Activated effector memory CD4-positive, alpha-beta T cell treated with Interleukin-2 at 50 U/mL for 16 hours (primary cell): ENCODE measurements at places on chromosomes 12 and 14.

DNA sequence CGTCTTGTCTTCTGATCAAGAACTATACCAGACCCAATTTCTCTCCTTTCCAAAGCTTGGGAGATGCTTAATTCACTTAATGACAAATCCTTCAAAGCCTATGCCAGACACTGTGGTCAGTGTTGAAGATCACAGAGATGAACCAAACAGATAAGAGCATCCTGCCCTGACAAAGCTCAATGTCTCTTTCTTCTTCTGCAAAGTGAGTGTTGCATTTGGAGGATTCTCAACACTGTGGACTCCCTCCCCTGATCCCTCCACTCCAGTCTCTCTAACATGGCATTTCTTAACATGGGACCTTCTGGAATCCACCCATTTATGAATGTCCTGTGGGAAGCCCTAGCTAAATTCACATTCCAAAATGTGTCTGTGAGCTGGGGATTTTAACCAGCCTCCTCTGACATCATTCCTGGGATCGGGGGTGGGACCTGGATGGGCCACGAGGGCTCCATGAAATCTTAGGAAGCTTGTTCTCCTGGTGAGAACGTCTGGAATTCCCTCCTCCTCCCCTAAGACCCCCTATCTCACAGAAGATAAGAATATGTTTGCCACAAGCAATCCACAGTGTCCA is 20.3 kb downstream of the SYNE3 start:
- no peak for DNase-seq

DNA sequence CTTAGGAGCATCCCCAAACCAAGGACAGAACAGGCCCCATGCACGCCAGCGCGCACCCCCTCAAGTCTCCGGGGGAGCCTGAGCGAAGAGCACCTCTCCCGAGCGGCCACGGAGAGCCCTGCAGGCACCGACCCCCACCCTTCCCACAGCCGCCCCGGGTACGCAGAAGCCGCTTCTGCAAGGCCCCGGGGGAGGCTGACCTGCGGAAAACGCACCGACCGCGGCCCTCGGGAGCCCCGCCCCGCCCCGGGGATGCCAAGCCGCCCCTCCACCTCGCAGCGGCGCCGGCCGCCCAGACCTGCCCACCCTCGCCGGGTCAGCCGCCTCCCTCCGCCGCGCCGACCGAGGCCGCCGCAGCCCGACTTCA is 385 bp downstream of the CAPRIN2 start:
- no peak for DNase-seq

DNA sequence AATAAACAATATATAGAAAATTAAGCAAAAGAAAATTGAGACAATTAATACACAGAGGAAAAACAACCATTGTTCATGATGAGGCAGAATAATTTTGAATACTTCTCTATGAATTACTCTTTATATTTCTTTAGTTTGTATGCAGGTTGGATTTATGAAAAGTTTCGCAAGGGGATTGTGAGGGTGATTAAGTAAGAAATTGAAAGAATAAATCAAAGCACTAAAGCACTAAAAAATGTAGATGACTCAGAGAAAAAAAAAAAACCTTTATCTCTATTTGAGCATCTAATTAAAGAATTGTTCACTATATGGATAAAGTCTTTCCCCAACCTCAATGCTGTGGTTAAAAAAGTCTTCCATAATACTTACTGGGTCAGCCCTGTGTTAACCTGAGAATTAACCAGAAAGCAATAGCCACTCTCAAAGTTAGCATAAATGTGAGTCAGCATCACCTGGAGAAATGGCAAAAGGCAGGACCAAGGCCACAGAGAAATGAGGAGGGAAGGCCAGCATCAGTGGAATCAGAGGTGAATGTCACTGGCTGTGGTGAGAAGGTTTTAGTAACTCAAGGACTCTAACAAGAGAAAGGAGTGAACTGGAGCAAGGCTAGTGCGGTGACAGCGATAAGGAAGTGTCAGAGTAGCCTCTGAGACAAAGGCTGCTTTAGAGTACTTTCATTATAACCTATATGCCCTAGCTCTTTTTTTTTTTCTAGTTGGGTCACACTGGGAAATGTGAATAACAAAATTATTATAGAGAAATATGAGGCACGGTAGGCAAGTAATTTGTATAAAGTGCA is 310.4 kb downstream of the KCNC2 start:
- DNase-seq = no peak

- no peak for DNase-seq
These were observed 270.8 kb upstream of the BTG1 start for GRCh38 chr12:92416385-92416812.

DNA sequence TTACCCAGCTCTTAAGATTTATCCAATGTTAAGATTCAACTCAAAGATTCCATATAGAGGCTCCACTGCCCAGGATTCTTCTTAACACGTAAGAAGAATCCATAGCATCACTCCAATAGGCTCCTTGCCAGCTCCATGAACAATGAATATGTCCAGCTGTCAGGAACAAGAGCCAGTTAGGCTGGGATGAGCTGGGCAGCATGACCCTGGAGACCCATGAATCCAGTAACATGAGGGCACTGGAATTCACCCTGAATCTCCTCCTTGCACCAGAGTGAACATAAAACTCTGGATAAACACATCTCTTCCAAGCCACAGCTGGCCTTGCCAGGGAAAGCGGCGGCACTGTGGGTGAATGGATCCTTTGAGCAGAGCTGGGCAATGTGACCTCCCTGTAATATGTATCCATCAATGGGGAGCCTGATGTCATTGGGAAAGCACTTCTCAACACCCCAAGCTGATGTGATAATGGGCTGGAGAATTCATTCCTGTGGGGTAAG is 24.4 kb upstream of the TC2N start:
- DNase-seq = no peak

DNA sequence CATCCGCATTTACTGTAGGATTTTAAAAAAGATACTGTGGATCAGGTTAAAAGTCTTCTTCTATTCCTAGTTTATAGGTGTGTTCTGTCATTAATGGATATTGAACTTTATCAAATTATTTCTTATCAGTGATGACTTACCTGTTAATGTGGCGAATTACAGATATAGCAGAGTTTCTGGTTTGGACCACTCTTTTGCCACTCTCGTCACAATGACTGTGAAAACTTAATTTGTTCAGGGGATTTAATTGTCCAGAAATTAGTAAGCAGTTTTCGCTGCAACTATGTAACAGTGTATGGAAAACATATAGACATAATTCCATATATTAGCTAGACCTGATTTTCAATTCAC is 14.9 kb downstream of the COCH start:
- no peak for DNase-seq

- DNase-seq = no peak
These were observed 74.2 kb downstream of the SMOC1 start for GRCh38 chr14:69953266-69953915.

DNA sequence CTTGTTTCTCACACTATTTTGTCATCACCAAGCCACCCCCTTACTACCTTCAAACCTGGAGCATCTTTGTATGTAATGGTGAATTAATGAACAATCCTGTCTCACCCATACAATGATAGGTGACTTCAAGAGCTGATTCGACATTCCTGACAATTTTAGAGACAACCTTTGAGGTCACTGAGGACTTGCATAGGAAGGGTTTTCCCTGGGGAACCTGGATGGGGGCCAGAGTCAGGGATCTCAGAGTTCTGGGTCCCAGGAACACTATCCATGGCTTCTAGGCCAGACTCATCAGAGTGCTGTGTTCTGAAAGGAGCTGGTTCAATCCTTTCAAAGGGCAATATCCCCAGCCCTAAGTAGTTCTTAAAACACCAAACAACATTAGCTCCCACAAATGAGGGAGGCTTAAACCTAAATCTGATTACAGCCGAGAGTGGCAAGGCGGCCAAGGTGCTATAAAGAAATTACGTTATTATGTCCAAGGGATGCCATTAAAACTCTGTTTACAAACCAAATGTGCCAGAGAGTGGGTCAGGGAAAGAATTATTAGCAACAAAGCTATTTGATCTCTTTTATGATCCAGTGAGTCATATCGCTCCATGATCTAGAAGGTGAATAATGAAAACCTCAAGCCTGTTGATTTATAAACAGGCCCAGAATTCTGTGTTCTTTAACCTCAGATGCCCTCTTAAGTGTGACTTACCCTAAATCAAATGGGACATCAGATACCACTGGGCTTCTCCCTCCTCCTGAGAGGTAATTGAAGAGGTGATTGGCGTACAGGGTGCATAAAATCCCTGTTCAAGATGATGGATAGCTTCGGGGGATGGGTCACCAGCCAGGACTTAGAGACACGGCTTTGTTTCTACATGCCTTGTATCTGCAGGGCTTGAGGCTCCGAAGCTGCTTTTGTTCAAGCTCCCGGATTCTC is 230.2 kb upstream of the TBX3 start:
- no peak for DNase-seq

- DNase-seq = no peak
These were observed 1823.6 kb upstream of the FLRT2 start for GRCh38 chr14:83706231-83706954.

GRCh38 chr12:93186131-93186530 is 191.6 kb upstream of the NUDT4 start:
- DNase-seq = no peak

DNA sequence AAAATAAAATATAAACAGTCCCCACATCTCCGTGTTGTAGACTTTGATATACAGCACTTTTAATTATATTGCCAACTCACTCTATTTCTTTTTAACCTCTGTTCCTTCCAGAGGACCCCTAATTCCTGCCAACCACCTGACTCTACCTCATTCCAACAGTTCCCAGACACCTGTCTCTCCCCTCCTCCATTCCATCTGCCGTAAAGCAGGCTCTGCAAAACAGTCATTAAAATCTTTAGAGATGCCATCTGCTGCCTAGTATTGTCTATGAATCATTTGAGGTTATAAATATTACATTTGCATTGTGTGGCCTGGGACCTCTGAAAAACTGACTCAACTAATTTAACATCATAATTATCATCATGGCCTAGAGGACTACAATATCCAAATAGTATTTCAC is 148.8 kb upstream of the DCN start:
- DNase-seq = no peak

GRCh38 chr12:77591959-77592743 is 238.5 kb upstream of the NAV3 start:
- DNase-seq = no peak

GRCh38 chr14:92506231-92506630 is 7.3 kb upstream of the RIN3 start:
- no peak for DNase-seq

DNA sequence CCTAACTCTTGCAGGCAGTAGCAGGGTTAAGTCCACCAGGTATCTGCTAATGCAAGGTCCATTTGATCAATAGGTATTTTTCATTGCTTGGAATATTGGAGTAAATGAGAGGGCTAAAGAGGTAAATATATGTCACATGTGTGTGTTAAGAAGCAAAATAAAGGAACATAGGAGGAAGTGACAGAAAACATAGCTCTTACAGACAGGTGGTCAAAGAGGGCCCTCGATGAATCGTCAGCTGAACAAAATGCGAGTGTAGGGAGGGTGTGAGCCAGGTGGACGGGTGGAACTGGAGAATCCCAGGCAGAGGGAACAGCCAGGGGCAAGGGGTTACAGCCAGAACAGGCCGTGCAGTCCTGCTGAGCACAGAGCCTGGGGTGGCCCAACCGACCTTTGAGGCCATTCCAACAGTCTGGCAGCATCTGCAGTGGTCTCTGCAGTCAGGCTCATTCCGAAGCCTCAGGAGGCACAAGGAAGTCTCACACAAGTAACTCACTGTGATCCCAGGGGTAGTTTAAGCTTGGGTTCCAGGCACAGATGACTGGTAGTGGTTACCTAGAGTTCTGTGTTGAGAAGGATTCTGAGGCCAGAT is 43.2 kb downstream of the CCDC88C start:
- no peak for DNase-seq

GRCh38 chr12:105706321-105706972 is 376.0 kb downstream of the C12orf75 start:
- no peak for DNase-seq

DNA sequence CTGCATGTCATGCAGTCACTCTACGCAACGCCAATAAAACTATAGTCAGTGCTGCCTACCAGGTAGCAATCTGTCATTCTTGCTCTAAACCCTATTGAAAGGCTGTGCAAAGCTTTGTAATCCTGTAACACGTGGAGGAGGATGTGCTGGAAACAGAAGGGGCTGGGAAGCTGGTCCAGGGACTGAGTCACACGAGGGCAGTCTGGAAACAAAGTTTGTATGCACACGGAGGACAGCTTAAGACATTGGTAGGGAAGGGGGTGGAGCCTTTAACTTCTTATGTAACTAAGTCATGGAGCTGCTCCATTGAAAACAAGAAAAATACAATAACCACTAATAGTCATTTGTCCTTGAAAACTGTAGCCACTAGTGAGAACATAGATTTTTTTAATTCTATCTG is 128.0 kb downstream of the BCAT1 start:
- no peak for DNase-seq

GRCh38 chr12:93502802-93503623 is 35.7 kb downstream of the MRPL42 start:
- peak; percentile 36 for DNase-seq

- no peak for DNase-seq
These were observed 45.4 kb upstream of the NR2C1 start for GRCh38 chr12:95118788-95119179.

DNA sequence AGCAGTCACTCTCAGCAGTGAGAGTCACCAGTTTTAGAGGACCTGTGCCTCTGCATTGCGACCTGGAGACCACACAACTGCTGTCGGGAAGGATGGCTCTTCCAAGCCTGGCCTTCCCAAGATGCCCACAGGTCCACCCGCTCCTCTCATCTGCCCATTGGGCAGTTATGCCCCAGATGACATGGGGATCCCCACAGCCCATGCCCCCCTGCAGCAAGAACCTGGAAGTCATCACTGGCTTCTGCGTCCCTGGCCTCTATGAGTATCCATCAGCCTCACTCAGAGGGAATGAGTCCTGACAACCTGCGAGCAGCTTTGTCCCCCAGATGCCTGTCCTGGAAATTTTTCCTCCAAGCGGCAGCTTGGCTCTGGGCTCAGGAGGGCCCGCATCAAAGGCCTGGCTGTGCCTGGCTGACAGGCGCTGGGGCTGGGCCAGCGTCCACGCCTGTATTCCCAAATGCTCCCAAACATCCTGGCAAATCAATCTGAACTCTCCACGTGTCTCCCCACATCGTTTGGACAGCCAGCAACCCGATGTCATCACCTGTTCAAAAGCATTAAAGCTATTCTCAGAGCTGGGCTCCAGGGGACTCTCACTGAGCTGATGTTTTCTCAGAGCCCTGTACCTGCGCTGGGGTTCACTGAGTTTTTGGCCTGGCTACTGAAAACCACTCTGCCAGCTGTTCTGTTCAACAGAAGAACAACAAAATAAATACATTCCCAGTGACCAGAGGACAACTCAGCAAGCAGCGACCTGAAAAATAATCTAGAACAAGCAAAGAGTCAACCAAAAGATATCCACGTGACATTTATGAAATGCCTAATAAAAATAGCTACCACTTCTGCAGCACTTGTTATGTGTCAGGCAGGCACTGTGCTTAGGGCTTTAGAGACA is 57.8 kb downstream of the CLMN start:
- DNase-seq = no peak

DNA sequence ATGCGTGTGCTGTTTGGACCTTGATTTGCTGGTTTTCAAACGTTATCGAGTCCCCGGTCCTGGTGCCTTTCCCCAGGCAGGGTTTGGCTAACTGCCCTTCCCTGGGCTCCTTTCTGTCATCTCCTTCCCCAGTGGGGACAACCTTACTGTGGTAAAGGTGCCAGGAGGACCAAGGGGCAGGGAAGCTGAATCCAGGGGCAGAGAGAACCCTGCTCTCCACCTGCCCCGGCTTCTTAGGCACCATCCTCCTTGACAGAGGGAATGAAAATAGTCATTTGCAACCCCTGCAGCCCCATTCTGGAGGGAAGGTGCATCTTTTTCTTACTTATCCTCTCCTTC is 5.0 kb downstream of the CEBPE start:
- DNase-seq = no peak

GRCh38 chr14:50745401-50746058 is 77.4 kb upstream of the SAV1 start:
- DNase-seq = no peak
